Stimulated activated CD4-positive, alpha-beta T cell treated with anti-CD3 and anti-CD28 coated beads, Interleukin-1b, Interleukin-23, amount 100 ng/mL, for 1 hour (primary cell): ENCODE measurements at places on chromosomes 7 and 10.
A peak's percentile ranks its signal among the peaks of the same experiment; 100 is the strongest.

DNA sequence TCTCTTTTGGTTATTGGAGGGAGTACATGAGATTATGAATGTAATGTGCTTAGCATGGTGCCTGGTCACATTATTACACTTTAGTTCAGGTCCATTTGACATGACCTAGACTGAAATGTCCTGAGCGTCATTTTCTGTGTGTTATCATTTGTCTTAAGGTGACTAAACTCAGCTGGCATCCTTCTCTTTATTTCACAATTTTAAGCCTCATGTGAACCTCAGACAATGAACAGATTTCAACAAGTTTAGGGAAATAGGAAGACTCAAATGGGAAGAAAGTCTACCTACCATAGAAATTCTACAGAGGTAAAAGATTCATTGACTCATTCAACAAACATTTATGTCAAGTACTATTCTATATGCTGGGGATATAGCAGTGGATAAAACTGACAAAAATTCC is 70.2 kb upstream of the EXOC6 start:
- DNase-seq: no peak

- DNase-seq: no peak
These were observed 22.7 kb downstream of the MACC1 start for GRCh38 chr7:20194343-20194995.

DNA sequence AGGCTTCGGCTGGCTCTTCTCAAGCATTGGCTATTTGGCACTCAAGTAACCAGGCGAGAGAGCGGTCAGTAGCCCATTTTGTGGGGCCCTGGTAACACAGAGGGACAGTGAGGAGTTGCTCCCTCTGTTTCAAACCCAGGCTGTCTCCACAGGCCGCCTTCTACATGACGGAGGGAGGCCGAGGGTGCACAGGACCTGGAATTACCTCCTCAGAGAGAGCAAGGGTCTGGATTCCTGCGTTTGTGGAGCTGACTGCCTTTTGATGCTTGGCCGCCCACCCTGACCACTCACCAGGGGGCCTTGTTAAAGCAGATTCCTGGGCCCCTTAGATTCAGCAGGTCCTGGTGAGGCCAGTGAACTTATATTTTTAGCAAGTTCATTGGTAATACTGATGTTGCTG is 12.3 kb downstream of the UPP1 start:
- no peak for DNase-seq

DNA sequence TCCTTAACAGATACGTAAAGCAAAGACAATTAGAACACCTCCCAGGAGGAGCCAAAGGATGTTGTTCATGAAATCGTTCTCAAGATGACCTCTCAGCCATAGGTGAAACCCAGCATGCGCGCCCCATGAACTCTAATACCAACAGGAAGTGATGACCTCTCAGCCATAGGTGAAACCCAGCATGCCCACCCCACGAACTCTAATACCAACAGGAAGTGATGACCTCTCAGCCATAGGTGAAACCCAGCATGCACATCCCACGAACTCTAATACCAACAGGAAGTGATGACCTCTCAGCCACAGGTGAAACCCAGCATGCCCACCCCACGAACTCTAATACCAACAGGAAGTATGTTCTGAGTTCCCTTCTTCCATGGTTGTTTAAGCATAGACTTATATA is 205.2 kb upstream of the ADARB2 start:
- DNase-seq: no peak

GRCh38 chr7:78141522-78142281 is 343.1 kb downstream of the PHTF2 start:
- DNase-seq: no peak

GRCh38 chr7:96040250-96040772 is 268.0 kb downstream of the DYNC1I1 start:
- DNase-seq: no peak

DNA sequence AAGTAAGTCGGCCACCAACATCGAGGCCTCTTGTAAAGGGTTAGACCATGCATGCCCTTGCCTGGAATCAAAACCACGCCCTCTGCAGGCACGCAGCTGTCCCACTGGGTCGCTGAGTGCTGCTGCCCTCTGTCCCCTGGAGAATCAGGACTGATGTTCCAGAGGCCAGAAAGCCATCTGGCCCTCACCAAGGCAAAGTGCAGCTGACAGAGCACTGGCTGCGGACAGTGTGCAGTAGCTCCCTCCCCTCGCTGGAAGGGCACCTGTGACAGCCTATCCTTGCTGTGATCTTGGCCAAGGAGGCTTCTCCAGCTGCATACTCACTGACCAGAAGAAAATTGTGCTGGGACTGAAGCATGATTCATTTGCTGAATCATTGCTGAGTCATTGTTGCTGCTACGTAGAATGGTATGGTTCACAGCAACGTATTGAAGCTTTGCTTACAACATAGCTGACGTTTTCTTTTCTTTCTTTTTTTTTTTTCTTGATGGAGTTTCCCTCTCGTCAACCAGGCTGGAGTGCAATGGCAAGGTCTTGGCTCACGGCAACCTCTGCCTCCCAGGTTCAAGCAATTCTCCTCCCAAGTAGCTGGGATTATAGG is 30.4 kb downstream of the DDC start:
- DNase-seq: no peak

GRCh38 chr10:119693262-119693957 is 32.4 kb upstream of the INPP5F start:
- DNase-seq: no peak

GRCh38 chr10:4812046-4812445 is 14.0 kb upstream of the AKR1E2 start:
- no peak for DNase-seq

- DNase-seq: no peak
These were observed 218.2 kb downstream of the ZNF248 start for GRCh38 chr10:37639200-37639599.

GRCh38 chr7:104805449-104806317 is 208.3 kb upstream of the KMT2E start:
- no peak for DNase-seq

DNA sequence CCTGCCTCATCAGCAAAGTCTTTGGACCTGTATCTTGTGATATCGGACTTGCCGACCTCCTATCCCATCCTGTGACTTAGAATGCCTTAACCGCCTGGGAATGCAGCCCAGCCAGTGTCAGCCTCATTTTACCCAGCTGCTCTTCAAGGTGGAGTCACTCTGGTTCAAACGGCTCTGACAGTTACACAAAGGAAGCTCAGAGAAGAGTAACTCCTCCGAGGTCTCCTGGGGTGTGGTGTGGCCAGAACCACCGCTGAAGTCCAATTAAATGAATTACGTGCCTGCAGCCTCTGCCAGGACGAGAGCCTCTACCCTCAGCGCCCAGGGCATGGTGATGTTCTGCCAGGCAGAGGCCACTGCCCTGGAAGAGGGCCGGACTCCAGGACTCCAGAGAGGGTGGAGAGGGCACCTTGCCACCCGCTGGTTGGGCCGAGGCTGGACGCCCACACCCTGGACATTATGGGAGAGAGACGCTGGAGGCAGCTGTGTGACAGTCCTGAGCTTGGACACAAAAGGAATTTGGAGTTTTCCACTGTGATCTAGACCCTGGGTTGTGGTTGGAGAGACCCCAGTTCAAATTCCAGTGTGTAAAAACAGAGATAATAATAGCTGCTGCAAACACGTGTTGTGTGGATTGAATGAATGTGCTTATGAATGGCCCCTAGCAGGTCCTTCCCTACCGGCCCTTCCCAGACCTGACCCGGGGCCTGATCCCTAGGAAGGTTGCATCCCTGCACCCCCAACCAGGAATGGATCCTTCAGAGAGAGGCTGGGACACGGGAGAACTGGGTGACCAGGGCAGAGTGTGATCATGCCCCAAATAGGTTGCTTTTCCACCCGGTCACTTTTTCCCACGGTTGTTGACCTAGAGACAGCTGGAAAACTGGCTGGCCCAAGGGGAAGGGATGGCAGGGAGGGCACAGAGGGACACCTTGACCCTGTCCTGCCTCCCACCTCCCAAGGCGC is 37.8 kb upstream of the FZD9 start:
- no peak for DNase-seq

- no peak for DNase-seq
These were observed 131.8 kb downstream of the SH3PXD2A start for GRCh38 chr10:103723557-103723956.

DNA sequence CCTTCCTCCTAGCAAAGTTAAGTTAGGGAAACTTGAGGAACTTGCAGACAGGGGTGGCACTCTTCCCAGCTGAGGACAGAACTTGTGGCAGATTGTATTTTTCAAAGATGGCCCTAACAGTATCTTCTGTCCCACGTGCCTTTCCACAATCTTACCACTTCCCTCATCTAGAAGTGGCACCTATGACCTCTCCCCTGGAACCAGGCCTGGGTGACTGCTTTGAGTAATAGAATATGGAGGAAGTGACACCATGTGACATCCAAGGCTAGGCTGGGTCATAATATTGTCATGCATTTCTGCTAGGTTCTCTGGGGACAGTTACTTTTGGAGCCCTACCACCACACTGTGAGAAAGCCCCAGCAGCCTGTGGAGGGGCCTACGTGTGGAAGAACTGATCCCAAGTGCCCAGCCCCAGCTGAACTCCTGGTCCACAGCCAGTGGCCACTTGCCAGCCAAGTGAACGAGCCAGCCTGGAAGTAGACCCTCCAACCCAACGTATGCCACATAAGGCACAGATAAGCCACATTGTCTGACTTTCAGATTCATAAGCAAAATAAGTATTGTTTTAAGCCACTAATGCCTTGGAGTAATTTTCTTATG is 193.7 kb downstream of the PTPN20 start:
- DNase-seq: no peak

DNA sequence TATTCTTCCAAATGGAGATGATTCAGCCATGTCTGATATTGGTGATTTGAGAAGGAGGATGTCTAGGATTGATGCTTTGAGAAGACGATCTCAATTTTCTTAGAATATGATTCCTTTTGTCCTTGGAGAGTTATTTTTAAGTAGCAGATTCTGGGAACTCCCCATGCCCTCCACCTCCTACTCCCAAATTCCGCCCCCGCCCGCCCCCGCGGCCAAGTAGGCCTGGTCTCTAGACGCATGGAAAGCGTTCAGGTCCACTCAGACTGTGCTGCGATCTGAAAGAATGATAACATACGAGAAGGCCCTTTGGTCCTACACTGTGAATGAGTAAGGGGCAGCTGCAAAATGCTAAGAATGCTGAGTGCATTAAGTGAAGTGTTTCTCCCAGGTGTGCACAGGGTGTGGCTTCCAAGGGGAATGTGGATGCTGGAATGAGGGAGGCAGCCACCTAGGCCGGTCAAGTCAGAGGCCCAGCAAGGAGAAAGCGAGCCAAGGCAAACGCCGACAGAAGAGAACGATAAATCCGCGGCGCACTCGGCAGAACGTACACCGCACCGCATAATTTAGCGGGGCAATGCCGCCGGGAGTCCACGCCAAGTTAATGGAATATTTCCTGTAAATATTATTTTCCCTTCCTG is 142.3 kb downstream of the PRPF18 start:
- DNase-seq: no peak

DNA sequence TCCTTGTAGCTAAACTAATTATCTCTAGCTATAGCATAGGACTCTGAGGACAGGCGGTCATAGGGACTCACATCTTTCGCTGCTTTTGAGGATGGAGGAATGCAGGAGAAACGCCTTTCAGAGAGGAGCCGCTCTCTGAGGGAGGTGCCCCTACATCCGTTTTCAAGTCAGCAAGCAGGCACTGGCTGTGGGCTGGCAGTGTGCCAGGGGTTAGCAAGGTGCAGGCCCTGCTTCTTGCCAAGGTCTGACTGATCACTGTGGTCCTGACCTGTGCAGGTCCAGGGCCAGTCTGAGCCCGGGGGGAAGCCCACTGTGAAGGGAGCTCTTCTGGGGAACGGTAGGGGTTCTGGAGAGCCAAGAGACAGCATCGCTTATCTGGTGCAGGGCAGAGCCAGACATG is 89.4 kb downstream of the SH3PXD2A start:
- peak; percentile 47 for DNase-seq
